ENCODE measurements at places on chromosomes 7 and 10.

- no peak for DNase-seq
Measured at GRCh38 chr10:66234872-66235271, 691.0 kb upstream of the LRRTM3 start.

- no peak for DNase-seq
Measured at GRCh38 chr10:103932971-103933370, 15.0 kb upstream of the STN1 start.

DNA sequence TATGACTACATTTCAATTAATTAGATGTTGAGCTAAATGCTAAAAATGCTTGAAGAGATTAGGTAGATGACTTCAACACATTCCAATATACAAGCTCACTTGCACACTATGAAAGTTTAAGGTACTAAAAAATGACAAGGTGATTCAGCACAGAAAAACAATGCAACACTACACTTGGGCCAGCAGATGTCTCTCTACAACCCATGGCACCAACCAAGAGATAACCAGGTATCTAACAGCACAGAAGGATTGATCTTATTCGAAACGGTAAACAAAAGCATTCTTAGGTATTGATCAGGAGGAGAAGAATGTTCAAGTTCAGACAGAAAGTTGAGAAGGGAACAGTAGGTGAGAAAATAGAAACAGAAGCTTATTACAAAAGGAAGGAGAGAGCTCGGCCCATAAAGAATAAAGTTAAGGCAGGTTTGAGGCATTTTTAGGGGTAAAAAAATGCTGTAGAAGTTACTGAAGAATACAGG is 248.2 kb upstream of the KLF14 start:
- DNase-seq: no peak

- DNase-seq: no peak
Measured at GRCh38 chr7:120729245-120729644, 128.7 kb downstream of the TSPAN12 start.

DNA sequence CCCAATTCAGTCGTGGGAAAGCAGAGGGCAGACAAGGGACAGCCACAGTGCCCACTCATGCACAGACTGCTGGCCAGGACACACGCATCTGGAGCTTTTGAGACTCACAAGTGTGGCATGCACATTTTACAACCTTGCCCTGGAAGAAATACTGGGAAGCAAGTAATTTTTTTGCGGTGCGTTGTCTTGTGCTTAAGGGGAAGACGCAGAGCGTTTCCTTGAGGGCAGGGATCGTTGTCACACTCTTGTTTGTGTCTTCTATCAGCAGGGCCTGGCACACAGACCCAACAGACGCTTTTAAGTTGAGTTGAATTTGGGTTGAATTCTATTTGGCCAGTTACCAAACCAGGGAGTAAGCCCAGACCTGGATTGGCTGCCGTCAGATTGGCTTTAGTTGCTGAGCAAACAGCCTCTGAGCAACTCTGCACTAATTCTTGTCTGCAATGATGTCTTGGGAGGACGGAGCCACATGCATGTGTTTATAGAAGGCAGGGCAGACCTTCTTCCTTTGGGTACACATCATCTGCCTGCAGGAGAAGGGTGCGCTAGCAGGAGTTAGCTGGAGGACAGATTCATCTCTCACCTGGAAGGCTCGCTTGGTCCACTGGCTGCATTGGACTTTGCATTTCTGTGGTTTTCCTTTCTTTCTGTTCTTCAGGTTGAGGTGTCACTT is 38.4 kb downstream of the IL2RA start:
- no peak for DNase-seq

DNA sequence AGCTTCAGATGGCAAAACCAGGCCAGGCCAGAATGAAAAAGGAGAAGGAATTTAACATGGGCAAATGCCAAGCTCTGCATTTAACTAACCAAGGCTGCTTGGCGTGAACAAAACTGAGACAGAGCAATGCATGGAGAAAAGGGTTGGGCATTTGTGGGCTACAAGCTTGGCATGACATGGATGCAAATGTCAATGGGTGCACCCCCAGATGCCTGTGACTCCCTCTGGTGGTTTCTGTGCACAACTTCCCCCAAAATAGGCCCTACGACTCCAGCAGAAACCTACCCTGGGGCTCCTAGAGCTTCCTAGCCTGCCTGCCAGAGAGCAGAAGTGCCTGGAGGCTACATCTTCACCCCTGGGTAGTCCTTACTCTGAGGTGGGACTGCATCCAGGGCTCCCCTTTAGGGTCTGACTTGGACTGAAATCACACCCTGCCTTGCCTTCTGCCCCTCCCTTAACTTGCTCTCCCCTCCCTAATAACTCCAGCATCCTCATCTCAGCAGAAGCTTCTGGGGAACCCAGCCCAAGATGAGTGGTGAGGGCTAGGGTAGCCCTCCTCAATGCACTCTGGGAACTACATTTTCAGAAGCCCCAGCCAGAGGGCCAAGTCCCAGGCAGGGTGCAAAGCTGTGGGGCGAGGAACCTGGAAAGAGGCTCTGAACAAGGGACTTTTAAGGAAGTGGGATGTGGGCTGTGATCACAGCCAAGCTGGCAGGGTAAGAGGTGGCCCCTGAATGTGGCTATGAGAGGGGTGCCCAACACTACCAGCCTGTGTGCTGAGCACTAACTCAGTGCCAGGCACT is 11.3 kb downstream of the GPRIN2 start:
- no peak for DNase-seq

- peak; percentile 18 for DNase-seq
Measured at GRCh38 chr10:13453896-13454295, 74.9 kb downstream of the BEND7 start.

GRCh38 chr10:76270464-76270863 is 839.0 kb downstream of the LRMDA start:
- DNase-seq: no peak

- no peak for DNase-seq
Measured at GRCh38 chr7:7100432-7100849, 81.9 kb upstream of the C1GALT1 start.

DNA sequence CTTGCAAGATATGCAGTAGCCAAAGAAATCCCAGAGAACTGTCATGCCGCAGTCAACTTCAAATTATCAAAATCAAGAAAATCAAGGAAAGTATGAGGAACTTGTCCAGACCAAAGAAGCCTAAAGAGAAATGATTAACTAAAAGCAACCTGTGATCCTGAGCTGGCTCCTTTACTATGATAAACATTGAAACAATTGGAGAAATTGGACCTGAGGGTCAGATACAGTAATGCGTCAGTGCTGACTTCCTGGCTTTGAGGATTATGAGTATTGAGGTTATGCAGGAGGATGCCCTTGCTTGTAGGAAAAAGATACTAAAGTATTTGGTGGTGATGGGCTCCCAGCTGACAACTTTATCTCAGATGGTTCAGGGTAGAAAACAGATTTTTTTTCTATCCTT is 324.7 kb upstream of the AKR1E2 start:
- no peak for DNase-seq

DNA sequence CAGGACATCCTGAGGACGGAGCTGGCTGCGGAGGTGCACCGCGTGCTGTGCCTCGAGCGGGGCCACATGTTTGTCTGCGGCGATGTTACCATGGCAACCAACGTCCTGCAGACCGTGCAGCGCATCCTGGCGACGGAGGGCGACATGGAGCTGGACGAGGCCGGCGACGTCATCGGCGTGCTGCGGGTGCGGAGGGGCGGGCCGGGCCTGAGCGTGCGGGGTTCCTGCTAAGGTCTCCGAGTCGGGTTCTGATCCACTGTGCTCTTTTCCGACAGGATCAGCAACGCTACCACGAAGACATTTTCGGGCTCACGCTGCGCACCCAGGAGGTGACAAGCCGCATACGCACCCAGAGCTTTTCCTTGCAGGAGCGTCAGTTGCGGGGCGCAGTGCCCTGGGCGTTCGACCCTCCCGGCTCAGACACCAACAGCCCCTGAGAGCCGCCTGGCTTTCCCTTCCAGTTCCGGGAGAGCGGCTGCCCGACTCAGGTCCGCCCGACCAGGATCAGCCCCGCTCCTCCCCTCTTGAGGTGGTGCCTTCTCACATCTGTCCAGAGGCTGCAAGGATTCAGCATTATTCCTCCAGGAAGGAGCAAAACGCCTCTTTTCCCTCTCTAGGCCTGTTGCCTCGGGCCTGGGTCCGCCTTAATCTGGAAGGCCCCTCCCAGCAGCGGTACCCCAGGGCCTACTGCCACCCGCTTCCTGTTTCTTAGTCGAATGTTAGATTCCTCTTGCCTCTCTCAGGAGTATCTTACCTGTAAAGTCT is 10.4 kb downstream of the ATG9B start:
- DNase-seq: peak; percentile 86

GRCh38 chr10:15849316-15849715 is 11.0 kb downstream of the MINDY3 start:
- DNase-seq: no peak

- peak; percentile 23 for DNase-seq
Measured at GRCh38 chr7:143901332-143901667, 676 bp downstream of the TCAF1 start.

DNA sequence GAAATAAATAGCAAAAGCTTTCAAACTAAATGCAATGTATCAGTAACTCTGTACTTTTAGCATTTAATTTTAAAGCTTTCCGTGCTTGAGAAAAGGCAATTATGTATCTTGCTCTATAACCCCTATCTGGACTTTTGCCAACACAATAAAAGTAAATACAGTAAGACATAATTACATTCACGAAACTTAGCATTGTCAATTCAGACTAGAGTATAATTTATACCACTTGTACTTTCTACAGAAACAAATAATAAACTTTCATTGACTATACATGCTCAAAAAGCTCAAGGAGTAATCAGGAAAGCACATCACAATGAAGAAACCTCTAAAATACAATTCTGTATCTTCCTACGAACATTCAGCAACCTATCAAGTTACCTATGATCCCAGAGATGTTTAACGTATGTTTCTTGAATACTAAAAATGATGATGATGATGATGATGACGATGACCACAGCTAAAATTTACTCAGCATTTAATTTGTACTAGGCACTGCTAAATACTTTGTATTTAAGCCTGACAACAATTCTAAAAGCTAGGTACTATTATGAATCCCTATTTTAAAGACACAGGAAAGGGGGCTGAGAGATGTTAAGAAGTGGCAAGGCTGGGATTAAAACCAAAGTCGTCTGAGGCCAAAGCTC is 44.9 kb downstream of the MINDY3 start:
- no peak for DNase-seq

- DNase-seq: no peak
Measured at GRCh38 chr7:102251531-102252365, 34.9 kb upstream of the SH2B2 start.

- DNase-seq: no peak
Measured at GRCh38 chr7:158266817-158267741, 320.5 kb downstream of the PTPRN2 start.

DNA sequence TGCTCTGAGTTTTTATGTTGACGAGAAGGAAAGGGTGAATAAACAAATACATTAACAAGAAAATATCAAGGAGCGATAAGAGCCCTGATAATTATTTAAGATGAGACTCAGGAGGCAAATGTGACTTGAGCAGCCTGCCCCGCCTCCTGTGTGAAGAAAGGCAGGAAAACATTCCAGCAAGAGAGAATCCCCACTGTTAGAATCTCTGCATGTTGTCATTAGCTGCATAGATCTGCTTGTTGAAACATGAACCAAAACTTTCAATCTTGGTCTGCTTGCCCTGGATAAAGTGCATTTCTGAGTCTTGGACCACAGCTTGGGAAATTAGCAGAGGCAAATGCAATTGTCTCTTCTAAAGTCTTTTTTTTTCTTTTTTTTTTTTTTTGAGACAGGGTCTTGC is 120.0 kb downstream of the DPP6 start:
- DNase-seq: no peak

- no peak for DNase-seq
Measured at GRCh38 chr10:681670-682318, 7.7 kb downstream of the DIP2C start.

- DNase-seq: peak; percentile 43
Measured at GRCh38 chr7:3103614-3104398, 60.1 kb upstream of the CARD11 start.

GRCh38 chr10:93437086-93437945 is 44.8 kb downstream of the MYOF start:
- no peak for DNase-seq

DNA sequence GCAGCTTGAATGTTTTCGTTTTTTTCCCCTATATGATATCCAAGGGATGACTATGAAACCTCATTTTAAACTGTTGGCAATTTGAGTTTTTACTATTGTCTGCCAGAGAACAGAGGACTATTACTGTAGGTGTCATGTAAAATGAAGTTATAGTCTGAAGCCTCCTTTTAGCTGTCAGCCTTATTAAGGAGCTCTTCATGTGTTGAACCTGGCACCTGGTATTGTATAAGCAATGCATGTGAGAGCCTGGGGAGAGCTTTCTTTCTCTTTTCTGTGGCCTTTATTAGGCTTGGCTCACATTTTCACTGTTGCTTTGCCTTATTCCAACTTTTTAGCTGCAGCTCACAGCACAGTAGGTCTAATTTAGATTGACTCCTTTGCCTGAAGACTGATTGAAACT is 119.1 kb upstream of the FOXP2 start:
- no peak for DNase-seq
